ENCODE measurements at places on chromosomes 1 and 21.
A peak's percentile ranks its signal among the peaks of the same experiment; 100 is the strongest.

- DNase-seq, result peak; percentile 99
Observed at GRCh38 chr1:222643938-222644635, 26.2 kb downstream of the MIA3 start.

DNA sequence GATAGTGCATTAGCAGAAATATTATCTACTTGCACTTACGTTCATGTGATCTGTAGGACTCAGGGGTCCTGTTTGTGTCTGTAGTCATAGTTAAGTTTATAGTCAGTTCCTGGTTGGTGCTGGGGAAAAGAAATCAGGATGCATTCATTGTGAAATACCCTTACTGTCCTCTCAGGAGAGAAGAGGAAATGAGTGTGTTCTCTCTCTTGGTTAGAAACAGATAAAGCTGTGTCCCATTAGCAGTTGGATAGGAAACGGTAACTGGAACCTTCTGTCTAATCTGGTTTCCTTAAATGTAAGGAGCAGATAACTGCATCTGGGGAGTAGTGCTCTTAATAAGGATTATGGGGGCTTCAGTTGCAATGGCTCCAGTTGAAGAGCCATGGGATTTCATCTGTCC lies 8.9 kb downstream of the SDCCAG8 start:
- no peak for DNase-seq

GRCh38 chr1:47431534-47431933 lies 6.3 kb upstream of the FOXD2 start:
- no peak for DNase-seq

- DNase-seq, result peak; percentile 56
Observed at GRCh38 chr1:234533975-234534876, 55.2 kb upstream of the TARBP1 start.

DNA sequence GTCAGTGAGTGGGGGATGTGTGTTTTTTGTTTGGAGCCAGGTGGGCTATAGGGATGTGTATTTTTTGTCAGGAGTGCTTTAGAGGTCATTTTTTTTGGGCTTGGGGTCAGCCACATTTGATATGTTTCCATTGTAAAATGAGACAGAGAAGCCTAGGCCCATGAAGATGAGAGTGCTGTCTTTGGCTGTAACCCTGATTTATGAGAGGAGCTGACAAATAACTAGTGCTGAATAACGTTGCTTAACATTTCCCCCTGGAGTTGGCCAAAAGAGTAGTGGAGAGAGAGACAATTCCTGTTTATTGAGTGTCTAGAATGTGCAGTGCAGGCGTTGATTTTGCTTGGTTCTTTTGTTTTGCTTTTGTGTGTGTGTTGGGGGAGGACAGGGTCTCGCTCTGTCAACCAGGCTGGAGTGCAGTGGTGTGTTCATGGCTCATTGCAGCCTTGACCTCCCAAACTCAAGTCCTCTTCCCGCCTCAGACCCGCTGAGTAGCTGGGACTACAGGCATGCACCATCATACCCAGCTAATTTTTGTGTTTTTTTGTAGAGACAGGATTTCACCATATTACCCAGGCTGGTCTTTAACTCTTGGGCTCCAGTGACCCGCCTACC lies 64.7 kb downstream of the S1PR1 start:
- DNase-seq, result no peak

DNA sequence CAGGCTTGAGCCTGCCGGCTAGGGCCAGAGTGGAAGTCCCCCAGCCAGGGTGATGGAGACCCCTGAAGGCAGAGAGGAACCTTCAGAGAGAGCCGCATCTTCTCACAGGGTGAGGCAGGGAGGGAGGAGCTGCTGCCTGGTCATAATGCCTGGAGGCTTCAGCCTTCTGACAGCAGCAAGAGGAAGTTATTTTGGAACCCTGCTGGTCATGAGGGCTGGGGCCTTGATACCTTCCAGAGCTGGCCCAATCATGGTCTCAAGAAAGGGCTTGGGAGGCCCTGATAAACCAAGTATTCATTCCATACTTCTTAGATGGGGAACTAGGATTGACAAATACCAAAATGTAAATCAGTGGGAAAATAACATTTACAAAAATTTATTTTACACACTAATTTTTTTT lies 26.6 kb upstream of the MPZL1 start:
- no peak for DNase-seq

DNA sequence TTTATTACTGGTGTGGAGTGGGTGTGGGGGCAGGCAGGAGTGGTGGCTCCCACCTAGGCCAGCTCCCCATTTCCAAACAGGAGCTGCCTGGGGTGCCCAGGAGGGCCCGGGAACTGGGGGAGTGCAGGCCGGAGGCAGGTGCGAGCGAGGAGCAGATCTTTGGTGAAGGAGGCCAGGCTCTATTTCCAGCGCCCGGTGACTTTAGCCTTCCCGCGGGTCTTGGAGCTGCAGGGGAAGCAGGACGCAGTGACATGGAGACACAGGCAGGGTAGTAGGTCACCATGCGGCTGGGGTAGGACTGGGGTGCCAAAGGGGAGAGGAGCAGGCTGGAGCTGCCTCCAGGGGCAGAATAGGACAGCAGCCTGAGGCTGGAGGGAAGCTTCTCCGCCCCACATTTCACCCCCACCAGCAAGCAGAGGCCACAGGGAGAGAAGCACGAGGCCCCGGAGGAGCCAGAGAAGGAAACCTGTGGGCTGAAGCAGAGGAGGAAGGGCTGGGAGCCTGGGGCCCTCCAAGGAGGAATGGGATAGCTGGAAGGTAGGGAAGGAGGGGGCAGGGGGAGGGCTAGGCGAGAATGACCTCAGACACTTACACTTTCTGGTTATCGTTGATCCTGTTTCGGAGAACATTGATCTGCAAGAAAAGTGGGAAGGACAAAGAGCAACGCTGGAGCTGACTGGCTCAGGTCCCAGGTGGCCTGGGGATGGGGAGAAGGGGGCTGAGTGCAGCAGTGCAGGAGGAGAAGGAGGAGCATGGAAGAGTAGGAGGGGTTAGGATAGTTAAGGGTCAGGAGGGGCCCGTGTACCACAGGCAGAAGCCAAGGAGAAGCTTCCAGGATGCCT lies 18.2 kb downstream of the TNNT2 start:
- no peak for DNase-seq

- DNase-seq, result no peak
Observed at GRCh38 chr1:234675006-234675405, 65.0 kb upstream of the IRF2BP2 start.

DNA sequence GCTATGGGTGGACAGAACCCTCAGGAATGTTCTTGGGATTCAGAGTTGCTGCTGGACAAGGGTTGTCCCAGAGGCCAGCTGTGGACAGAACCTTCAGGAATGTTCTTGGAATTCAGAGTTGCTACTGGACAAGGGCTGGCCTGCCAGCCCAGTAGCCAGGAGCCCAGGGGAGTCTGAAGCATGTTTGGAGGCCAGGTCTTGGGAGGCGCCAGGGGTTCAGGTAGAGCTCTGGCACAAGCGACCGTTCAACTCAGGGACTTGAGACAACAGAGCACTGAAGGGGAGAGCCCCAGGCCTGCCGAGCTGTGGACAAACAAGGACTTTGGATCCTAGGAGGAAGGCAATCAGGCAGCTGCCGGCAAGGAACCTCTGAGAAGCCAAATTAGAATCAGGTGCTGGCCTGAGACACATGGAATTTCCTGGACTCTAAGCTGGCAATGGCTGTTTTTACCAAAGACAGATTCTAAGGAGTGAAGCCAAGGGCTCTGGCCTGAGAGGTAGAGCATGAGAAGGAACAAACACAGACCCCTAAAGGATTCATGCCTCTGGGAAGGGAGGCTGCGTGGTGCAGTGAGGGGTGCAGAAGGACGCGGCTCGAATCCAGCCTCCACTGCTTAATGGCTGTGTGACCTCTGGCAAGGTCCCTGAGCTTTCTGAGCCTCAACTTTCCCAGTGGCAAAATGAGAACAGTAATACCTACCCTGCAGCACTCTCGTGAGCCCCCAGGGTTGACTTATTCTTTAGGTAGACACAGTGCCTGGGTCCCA lies 13.4 kb downstream of the PLA2G5 start:
- DNase-seq, result no peak

GRCh38 chr1:162391790-162392563 lies 10.4 kb downstream of the C1orf226 start:
- peak; percentile 62 for DNase-seq

GRCh38 chr1:238345837-238346236 lies 455.1 kb upstream of the ZP4 start:
- no peak for DNase-seq

- DNase-seq, result no peak
Observed at GRCh38 chr1:36284061-36284460, 22.1 kb upstream of the SH3D21 start.

- DNase-seq, result peak; percentile 7
Observed at GRCh38 chr1:110328274-110328673, 10.9 kb upstream of the RBM15 start.

GRCh38 chr21:32298658-32299081 lies at the start of gene MRAP:
TSS of gene MRAP (plus strand) at chr21:32298855. CDS start at chr21:32298972, 117 bp downstream.
- DNase-seq, result no peak

GRCh38 chr1:4787551-4787950 lies 133.1 kb downstream of the AJAP1 start:
- DNase-seq, result no peak

GRCh38 chr1:43220905-43221778 lies 48.6 kb upstream of the TMEM125 start:
- DNase-seq, result no peak

DNA sequence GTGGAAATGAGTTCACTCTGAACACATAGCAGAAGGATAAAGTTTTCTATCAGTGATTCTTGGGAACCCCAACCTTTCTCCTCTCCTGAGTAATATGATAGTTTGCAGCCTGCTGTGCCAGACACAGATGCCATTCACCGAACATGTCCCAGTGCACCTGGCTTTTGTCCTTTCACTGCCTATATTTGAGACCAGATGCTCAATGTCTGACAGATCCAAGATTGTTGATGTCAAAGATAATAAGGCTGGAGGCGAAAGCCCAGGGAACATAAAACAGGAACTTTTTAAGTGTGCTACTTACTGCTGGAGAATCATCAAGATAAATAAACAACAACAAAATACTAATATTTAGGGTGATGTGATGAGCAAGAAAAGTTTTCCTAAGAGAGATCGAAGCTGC lies 139.3 kb downstream of the TIAM1 start:
- DNase-seq, result peak; percentile 95

- DNase-seq, result no peak
Observed at GRCh38 chr1:15983275-15983674, 7.4 kb upstream of the ZBTB17 start.

GRCh38 chr1:64502931-64503330 lies 33.0 kb downstream of the CACHD1 start:
- DNase-seq, result no peak

DNA sequence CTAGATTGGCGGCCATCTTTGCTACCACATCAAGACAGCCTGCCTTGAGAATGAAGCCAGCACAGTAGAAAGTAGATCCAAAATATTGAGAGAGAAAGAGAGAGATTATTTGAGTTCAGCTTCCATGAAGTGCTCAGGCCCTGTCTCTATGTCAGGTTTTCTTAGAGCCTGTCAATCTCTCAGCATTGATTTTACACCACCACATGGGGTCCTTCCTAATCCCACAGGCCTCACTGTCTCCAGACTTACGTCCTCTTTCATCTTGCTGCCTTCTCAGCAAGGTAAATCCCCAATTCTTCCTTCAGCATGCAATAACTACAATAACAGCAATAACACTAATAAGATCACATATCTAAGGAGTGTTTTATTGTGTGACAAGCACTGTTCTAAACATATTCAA lies 21.0 kb downstream of the DYNLT5 start:
- no peak for DNase-seq

DNA sequence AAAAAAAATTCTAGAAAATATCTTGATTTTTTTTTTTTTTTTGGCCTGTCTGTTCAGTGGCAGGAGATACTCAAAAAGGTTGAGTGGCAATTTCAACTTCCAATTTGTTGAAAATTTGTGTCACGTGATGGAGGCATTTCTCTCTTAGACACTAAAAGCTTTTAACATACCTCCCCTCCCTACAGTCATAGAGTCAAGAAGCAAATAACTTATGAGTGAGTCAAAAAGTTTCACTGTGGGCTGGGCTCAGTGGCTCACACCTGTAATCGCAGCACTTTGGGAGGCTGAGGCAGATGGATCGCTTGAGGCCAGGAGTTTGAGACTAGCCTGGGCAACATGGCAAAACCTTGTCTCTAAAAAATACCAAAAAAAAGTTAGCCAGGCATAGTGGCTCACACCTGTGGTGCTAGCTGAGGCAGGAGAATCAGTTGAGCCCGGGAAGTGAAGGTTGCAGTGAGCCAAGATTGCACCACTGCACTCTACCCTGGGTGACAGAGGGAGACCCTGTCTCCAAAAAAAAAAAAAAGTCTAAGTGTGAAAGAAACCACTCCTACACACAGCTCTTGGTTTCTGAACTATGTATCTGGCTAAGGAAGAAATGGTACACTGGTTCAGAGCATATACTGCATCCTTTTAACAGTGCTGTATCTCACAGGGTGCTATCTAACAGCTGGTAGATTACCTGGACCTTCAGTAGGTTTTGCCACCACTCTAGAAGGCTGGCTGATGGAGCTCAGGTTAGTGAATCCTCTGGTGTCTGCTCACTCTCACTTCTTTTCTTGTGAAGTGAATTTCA lies 11.6 kb upstream of the BSDC1 start:
- no peak for DNase-seq

GRCh38 chr1:199593475-199593874 lies 434.0 kb upstream of the NR5A2 start:
- no peak for DNase-seq

GRCh38 chr1:223845037-223845809 lies 524 bp downstream of the TP53BP2 start:
- DNase-seq, result peak; percentile 47

- peak; percentile 91 for DNase-seq
Observed at GRCh38 chr1:162003830-162004215, 19.8 kb downstream of the OLFML2B start.

DNA sequence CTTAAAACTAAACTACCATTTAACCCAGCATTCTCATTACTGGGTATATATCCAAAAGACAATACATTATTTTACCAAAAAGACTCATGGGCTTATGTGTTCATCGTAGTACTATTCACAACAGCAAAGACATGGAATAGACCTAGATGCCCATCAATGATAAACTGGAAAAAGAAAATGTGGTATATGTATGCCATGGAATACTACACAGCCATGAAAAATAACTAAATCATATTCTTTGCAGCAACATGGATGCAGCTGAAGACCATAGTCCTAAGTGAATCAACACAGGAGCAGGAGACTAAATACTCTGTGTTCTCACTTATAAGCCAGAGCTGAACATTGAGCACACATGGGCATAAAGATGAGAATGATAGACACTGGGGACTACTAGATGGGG lies 645.1 kb upstream of the B3GALT2 start:
- DNase-seq, result no peak

DNA sequence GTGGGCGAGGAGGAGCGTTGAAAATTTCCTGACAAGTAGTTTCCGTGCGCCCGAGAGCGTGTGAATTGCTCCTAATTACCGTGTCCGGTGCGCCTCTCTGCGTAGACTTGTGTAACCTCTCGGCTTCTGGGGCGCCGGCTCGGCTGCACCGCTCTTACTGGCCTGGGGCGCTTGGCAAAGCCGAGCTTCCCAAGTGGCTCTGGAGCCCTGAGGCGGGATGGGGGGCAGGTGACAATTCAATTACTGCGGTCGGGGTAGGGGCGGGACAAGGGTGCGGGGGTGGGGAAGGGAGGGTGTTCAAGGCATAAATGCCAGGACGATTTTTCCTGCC lies 392 bp upstream of the DMRTA2 start:
- no peak for DNase-seq

- DNase-seq, result no peak
Observed at GRCh38 chr1:54228638-54229079, 28.7 kb downstream of the MRPL37 start.

Data from NCI-H2171 treated with DMSO at 0.1 percent for 48 hours (cell line).